ENCODE measurements at places on chromosomes 1 and 21.
A peak's percentile ranks its signal among the peaks of the same experiment; 100 is the strongest.

DNA sequence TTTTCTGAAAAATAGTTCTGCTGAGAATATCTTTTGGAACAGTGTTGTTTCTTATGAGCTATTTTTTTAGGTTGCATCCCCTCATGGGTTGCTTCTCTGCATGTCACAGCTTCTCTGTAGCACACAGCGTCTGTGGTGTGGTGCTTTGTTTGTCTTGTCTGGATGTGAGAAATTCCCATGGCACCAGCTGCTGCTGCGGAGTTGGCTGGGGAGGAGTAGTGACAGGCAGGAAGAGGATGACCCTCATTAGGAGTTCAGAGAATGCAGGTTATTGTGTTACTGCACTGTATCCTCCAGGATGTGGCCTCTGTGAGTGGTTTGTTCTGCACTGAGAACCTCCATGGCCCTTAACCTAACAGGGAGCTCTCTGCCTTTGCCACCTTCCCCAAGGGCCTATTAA, 64.8 kb downstream of the TSEN15 start:
- no peak for DNase-seq

GRCh38 chr1:169048043-169048442, 58.4 kb upstream of the ATP1B1 start:
- no peak for DNase-seq

DNA sequence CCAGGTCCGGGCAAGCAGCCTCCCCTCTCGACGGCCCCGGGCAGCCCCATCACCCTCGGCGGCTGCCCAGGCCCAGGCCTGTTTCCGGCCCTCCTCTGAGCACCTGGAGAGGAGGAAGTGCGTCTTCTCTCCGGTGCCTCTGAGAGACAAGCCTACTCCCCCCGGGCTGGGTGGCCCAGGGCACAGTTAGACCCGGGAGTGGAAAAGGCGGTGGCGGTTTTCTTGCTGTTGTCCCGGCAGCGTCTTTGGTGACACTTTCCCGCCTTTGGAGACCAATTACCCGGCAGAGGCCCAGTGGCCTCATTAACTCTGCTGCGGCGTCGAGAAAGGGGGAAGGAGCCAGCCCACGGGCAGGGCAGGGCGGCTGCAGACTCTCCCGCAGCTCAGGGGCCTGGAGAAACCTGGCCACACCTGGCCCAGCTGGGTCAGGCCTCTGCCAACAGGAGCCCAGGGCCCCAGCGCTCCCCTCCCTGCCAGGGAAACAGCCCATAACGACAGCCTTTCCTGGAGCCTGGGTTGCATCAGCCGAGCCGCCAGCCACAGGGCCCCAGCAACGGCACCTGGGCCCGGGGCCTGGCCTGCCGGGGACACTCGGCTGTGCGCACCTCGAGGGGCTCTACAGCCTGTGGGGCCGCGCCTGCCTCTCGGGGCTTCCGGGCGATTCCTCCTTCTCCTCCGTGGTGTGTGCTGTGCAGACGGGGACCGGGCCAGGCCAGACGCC, 28.4 kb upstream of the C1orf159 start:
- DNase-seq: peak; percentile 44

DNA sequence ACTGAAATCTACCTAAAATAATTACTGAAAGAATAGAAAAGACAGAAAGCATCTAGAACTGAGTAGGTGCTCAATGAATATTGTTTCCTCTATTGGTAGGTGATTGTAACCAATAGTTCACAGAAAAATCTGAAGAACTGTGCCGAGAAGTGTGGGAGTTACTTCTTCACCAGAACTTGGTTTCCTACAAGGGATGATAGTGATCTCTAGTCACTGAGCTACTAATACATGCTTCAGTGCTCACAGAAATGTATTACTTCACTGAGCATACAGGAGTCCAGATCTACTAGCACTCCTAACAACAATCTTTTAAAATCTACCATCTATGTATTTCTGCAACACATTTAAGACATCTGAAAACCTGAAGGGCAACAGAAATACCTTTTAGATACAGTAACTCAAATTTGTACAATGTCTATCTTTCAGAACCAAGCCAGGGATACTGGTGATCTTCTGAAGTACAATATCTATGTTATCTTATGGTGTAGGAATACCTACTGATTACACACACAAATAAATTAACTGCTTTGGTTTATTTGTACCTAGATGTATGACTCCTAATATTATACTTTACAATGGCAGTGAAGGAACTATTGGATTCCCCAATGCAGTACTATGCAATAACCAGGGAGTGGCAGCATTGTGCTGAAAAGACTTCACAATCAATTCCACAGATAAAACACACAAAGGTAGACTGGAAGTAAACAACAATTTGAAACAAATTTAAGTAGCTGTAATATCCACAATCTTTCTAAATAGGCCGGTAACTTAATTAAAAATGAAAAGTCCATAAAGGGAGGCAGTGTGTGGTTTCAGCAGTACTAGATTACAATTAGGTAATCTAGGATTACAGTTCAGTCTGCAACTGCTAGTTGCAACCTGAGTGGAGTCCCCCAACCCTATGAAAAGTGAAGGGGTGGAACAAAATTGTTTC, 243.0 kb downstream of the SLC45A1 start:
- DNase-seq: no peak

- no peak for DNase-seq
Measured at GRCh38 chr1:234870020-234870981, 258.3 kb downstream of the TOMM20 start.

DNA sequence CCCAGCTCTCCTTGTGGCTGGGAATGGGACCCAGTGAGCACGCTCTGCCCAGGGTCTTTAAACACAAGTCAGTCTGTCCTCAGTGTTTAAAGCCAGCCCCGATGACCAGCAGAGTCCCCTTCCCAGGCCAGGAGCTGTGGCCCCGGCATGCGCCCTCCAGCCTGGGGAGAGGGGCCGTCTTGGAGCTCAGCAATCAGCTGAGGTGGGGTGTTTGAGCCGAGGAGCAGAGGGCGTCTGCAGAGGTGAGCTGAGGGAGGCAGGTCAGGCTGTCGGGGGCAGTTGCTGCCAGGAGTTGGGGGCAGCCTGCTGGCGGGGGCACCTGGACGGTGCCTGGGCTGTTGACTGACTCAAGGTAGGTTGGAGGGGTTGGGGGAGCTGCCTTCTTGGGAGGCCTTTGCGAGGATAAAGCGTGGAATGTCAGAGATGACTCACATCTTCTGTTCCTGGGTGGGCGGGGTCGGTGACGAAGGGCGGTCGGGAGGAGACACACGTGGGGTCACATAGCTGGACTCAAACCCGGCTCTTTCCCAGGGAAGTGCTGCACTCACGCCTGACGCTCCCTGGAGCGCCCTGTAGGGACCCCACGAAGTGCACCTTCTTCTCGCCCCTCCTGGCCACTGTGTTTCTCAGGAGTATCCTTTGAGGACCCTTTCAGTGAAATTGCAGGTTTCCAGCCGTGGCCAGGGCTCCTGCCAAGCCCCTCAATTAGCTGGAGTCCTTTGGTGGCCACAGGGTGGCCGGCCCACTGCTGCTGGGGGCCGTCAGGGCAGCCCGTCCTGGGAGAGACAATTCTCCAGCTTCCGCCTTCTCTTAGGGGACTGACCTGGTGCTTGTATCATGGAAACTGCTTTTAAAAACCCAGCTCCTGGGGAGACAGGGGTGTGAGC, 86.2 kb downstream of the SIK1 start:
- DNase-seq: no peak

DNA sequence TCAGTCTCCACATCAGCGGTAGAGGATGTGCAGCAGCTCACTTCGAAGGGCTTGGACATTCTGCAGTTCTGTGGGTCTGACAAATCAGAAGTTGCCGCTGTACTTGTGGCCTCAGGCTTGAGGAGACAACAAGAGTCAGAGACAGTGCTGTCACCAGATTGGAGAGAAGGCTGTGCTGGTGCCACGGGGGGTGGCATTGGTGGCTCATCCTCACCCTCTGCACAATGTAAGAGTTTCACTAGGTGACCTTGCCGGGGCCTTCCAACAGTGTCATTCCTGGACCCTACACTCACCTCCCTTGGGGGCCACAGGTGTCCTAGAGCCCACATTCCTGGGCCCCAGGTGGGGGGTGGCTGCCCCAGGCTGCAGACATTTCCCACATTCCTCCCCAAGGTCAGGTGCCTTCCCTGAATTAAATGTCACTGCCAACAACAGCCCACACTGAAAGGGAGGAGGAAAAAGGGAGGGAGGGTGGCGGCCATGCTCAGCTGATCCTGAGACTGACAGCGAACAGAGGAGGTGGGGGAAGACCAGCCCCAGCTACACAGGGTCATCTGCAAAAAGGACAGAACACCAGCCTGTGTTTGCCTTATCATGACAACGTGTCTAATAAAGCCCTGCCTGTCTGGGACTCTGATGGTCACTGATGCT, 46.4 kb downstream of the TMCC2 start:
- no peak for DNase-seq

DNA sequence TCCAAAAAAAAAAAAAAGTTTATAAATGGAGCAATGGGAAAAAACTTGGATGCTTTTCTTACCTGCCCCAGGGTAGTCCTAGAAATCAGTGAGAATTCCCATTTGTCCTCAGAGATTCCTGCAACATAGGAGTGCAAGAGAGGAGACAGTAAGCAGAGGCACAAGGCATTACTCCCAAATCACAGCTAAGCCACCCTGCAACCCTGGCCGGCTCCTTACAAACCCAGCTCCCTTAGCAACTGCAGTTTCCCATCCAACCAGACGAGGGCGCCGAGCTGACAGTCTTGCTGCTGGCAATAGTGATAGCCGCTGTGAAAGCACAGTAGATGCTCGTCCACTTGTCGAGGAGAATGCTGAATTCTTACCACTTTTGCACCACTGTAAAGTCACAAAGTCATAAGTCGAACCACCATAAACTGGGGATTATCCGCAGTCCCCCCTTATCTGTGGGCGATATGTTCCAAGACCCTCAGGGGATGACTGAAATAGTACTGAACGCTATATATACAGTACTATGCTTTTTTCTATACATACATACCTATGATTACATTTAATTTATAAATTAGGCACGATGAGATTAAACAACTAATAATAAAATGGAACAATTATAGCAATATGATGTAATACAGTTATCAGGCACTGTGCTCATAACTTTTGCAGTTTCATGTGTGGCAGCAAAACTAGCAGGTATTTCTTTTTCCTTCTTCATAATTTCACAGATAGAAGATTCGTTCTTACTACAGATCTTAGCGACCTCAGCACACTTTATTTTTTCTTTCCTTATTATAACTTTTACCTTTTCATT, 6.0 kb upstream of the PITHD1 start:
- DNase-seq: peak; percentile 87

DNA sequence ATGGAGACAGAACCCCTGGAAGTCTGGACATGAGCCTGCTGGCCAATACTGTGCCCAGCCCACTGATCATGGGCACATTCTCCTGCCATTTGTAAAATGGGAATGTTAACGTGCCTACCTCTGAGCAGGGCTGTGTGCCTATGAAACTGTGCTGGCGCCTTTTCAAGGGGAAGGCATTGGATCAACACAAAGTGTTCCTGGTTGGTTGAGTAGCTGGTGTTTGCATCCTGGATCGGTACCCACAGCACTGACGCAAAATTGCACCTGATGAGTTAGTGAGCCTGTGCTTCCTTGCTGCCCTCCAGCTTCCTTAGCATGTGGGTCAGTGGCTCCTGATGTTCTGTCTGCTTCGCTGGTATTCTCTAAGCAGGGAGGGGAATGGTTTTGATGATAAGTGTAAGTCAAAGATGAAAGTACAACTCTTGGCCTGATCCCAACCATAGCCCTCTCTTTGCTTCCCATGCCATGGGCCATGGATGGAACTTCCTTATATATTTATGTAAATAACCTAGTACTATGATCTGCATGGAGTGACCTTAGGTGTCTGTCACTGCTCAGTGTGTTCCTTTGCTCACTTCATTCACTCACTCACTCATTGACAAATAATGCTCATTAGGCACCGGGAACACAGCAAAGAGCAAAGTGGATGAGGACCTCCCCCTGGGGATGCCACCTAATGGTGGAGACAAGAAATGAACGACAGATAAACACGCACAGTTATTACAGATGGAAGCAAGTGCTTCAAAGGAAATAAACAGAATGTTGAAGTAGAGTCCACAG, 22.7 kb downstream of the MAB21L3 start:
- DNase-seq: no peak

DNA sequence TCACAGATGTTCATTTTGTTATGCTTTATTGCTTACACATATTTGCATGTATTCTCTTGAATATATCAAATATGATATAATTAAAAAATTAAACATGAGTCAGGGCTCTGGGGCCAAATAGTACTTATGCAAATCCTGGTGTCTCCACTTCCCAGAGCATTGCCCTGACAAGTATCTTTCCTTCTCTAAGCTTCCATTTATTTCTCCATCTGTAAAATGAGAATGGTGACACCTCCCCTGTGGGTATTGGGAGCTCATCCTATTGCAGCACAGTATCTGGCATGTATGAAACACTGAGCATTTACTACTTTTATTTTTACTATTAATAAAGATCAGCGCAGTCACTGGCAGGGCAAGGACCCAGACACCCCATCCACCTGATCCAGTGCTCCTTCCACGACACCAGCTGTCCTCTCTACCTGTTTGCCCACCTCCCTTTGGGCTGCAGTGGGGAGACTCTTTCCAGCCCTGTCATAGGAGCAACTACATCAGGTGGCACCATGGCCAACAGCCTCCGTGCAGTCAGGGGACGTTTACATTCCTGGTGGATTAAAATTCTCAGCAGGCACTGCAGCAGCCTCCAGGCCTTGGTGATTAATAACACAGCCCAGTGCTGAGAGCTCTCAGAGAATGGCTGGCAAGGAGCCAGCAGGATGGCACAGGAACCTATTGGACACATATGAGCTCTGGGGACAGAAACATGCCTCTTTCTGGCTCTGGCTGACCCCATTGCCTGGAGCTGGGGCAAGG, 113.0 kb downstream of the DMRTB1 start:
- DNase-seq: no peak

- DNase-seq: no peak
Measured at GRCh38 chr1:12184008-12184681, 17.4 kb downstream of the TNFRSF1B start.

GRCh38 chr1:182213163-182213562, 151.7 kb upstream of the ZNF648 start:
- no peak for DNase-seq

DNA sequence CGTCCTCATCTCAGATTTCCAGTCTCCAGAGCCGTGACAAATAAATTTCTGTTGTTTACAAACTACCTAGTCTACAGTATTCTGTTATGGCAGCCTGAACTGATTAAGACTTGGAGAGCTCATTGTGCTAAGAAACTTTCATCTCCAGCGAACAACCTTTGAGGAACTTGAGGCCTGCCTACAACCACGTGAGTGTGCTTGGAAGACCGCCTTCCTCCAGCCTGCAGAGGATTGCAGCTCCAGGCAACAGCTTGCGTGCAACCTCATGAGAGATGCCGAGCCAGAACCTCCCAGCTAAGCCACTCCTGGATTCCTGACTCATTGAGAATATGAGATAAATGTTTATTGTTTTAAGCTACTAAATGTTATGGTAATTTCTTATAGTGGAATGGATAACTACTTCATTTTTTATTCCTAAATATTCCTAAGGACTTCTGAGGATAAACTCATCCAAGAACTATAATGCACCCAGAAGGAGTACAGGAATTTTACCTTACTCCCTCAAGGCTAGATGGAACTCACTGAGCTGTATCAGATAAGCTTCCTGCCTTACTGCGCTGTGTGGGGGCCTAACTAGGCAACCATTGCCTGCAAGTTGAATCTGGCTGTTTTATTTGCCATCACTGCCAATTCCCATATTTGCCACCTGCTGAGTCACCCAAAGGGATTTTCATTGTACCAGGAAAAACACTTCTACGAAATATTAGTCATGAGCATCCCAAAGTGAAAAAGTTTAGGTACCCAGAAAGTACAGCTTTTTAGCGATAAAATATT, 17.6 kb downstream of the FAM177B start:
- no peak for DNase-seq

GRCh38 chr1:61659061-61659460, 65.9 kb downstream of the TM2D1 start:
- DNase-seq: no peak

Measured in stimulated activated CD4-positive, alpha-beta T cell treated with anti-CD3 and anti-CD28 coated beads, Interleukin-12 subunit alpha, Interleukin-12 subunit beta, amount 100 ng/mL, for 4 hours (primary cell).